ENCODE measurements at places on chromosomes 16 and 17.

- DNase-seq = peak; percentile 36
These were observed 6.2 kb downstream of the DNAJC7 start for GRCh38 chr17:42010898-42011516.

GRCh38 chr17:60135151-60135950 lies 14.4 kb upstream of the CA4 start:
- peak; percentile 97 for DNase-seq

GRCh38 chr17:82527898-82528297 lies 8.4 kb downstream of the FOXK2 start:
- DNase-seq = no peak

DNA sequence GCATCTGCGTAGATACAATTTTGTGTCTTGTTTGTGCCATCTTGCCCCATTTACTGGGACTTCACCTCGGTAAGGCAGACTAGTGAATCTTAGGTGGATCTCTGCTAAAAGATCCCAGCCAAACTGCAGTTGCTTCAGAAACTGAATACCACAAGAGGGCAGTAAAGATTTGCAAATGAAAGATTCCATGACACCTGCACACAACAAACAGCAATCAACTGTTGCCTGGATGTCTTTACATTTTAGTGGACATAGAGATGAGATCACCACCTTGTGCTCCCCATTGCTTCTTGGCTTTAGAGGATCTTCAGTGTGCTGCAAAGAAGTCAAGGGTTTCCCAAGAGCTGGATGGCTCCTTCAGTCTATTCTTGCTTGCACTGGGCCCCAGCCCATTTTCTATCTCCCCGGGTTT lies 119.2 kb upstream of the CACNG5 start:
- peak; percentile 72 for DNase-seq

GRCh38 chr17:39209317-39210092 lies 9.4 kb downstream of the RPL19 start:
- peak; percentile 84 for DNase-seq

- peak; percentile 88 for DNase-seq
These were observed 19.6 kb downstream of the AKAP10 start for GRCh38 chr17:19958023-19958422.

- DNase-seq = no peak
These were observed 206.9 kb downstream of the WWOX start for GRCh38 chr16:78306361-78306760.

DNA sequence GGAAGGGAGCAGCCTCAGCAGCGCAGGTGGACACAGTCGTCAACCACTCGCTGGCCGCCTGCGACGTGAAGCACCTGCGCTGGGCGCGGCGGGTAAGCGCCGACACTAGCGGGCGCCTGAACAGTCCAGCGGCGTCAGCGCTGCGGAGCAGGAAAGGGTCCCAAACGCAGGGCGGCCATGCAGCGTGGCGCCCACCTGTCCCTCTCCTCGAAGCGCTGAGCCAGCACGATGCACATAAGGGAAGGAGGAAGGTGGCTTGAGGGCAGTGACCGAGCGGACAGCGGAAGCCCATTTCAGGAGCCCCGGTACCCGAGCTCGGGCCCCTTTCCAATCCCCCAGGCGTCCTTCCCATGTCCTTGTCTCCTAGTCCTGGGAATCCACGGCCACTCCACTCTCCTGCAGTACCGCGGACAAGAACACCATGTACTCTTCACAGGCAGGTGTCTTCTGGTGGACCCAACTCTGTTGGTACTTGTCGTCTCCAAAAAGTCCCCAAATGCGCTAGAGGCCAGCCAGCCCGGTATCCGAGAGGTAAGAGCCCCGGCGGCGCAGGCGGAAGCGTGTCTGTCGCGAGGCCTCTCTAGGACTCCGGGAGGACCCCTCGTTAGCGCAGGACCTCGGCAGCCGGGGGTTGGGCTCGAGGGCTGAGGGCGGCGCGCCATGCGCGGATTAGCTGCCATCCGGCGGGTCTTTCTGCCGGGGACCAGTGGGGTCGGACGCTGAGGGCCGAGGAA lies 14.4 kb downstream of the ZNF232 start:
- no peak for DNase-seq

DNA sequence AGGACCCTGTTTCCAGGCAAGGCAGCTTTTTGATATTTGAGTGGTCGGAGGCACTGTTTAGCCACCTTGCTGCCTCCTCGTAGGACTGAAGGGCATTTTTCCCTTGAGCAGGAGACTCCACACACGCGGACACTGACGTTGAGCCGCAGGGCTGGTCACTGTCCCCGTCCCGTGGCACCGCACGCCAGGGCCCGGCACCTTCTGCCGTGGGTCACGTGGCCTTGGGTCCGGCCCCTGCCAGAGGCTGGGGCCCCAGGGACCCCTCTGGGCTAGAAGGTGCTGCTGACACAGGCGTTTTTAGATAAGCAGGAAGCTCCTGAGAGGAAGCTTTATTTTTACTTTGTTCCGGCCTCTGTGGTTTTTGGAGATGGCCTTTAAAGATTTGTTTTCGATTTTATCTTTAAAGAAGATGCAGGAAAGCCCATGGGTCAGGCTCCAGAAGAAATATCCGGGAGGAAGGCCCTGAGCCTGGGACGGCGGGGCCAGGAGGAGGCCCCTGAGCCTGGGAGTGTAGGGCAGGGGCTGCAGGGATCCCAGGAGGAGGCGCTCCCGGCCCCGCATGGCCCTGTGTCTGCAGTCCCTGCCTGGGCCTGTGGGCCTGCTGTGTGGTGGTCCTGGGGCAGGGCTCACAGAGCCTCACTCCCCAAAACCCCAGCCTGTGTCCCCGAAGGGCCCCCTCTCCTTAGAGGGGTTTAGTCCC lies 30.5 kb upstream of the GNG13 start:
- no peak for DNase-seq

DNA sequence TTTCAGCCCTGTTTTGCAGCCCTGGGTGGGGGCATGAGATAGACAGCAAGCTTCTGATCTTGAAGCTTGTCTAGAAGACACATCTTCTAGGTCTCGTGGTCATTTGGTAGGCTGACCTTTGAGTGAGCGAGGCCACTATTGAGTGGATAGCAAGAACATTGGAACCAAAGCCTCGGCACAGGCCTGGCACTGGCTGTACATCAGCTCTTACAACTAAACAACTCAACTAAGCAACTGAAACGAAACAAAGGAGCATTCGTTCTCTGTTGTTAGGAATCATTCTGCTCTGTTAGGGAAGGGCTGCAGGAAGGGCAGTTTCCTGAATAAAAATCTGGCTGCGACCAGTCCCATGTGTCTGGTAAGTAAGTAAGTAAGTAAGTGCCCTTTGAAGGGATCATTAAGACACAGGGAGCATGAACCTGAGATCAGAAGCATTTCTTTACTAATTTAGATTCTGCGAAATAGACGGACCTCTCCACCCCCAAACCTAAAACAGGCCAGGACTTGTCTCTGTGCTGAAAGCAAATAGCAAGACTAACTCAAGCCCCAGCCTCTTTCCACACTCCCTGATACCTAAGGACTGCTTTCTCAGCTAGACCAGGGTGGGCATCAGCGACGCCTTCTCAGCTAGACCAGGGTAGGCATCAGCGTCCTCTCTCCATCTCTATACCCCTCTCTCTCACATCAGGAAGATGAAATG lies 22.7 kb downstream of the CYB561 start:
- no peak for DNase-seq

GRCh38 chr16:4140652-4141051 lies 24.4 kb upstream of the ADCY9 start:
- DNase-seq = peak; percentile 5

- DNase-seq = no peak
These were observed 420.4 kb downstream of the GRIN2A start for GRCh38 chr16:9761870-9762269.

DNA sequence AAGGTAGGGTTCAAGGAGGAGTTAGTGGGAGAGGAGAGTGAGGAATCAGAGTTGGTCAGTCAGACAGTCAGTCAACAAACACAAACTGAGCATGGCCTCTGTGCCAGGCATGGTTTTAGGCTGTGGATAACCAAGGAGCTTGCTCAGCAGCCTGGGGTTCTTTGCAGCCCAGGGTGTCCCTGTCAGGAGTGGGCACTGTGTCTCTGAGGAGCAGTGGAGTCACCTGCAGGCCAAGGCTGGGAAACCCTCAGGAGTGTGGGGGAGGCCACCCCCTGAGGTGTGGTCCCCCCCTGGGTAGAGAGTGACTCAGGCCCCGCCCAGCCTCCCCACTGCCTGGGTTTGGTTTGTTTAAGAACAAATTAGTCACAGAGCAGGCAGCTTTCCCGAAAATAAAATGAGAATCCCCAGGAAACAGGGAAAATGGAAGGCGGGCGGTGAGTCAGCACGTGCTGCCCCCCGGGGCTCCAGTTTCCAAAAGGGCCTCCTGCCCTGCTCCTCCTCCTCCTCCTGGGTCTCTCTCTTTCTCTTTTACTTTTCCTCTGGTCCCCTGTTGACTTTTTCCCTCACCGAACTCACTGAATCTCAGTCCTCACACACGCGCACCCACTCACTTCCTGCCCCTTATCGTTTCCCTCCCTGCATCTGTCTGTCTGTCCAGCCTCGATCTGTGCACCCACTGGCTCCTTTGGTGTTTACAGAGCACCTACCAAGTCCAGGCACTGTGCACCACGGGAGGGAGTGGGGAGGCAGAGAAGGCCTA lies 44.3 kb downstream of the SOCS3 start:
- peak; percentile 91 for DNase-seq
